ENCODE measurements at places on chromosomes 2 and 18.

DNA sequence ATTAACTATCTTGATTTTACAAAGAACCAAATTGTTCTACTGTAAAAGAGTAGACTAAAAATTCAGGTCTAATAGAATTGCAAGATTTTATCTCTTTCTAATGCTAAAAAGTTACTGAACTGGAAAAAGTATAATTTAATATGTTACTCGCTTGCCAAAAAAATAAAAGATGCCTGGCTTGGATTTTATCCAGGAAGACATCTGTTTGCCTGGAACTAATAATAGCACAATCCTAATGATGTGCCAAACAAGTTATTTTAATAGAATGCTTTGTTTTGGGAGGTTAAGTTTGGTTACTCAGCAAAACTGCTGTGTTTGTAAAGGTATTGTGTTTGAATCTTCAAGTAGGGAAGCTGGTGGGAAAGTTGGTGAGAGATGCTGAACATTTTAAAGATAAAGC is 19.4 kb upstream of the ZSWIM2 start:
- DNase-seq = no peak

DNA sequence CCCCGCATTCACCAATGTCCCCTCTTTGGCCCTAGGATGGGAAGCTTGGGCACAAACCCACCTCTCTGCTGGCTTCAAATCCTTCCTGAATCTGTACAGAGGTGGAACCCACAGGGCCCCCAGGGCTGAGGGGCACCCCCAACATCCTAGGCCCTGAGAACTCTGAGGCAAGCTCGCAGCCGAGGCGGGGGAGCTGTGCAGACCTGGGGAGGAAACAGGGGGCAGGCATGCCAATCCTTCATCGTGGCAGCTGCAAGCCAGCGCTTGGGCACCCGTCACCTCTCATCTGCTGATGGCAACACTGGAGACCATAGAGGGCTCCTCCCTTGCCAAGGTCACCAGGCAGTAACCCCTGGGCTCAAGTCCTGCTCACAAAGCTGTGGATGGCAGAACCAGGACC is 10.8 kb downstream of the ECEL1 start:
- no peak for DNase-seq

GRCh38 chr2:176160251-176160985 is 3.3 kb downstream of the HOXD3 start:
- DNase-seq = no peak

DNA sequence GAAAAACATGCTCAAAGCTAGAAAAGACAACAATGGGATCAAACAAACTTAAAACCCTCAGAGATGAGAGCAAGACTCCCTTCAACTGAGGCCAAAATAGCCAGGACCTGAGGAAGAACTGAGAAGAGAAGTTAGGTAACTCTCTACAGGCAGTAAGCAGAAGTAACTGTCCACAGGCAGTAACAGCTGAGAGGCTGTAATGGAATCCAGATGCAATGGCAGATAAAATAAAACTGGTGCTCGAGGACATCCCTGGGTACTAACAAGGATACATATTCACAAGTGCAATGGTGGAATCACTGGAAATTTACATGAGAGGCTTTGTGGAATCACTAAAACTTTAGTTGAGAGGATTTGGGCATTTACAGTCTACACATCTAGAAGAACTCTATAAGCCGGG is 30.4 kb upstream of the C2orf66 start:
- DNase-seq = no peak

DNA sequence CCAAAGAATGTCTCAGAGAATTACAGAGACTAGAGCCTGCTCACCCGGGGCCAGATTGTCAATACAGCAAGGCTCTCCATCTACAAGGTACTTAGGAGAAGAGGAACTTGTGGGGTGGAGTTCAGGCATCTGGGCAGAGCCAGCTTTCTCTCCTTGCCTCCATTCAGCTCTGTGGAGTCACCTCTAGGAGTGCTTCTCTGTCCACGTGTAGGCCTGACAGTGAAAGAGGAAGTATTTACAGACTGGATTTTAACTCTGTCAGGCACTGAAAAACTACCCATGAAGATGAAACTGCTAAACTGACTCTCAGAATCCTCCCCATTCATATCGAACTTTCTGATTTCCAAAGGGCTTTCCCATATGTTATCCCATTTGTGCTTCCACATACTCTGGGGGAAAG is 315.6 kb downstream of the SETBP1 start:
- DNase-seq = no peak

- no peak for DNase-seq
These were observed 187.7 kb downstream of the LOXHD1 start for GRCh38 chr18:46469186-46469915.

DNA sequence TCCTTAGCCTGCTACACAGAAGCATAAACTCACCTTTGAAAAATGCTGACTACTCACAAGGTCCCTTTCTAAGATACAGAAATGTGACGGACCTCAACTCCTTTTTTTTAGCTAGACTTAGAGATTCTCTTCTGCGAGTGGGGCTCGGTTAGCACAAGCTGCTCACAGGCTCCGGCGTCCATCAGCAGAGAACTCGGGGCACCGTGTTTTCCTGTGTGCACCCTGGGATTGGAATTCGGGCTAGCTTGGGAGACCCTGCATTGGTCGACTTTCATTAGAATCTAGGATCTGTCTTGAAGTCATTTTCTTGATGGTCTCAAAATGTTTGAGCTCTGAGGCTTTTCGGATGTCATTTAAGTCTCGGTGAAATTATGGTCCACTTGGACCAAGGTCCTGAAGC is 191.2 kb downstream of the GBX2 start:
- no peak for DNase-seq

GRCh38 chr2:96866586-96866985 is 3.3 kb downstream of the SEMA4C start:
- DNase-seq = no peak

DNA sequence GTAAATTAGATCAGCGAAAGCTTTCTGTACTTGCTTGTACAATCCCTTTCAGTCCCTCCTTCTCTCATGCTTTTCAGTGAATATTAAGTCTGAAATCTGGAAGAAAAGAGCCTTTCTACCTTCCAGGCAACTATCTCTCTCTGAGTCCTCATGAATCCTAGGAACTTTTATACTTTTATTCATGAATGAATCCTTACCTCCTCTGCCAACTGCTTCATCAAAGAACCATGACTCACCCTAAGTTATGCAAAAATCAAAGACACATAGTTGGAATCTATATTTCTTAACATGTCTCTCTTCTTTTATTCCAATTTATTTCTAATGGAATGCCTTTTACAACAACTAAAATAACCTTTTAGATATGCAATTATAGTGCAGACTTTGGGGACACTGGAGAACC is 394.2 kb downstream of the CLIP4 start:
- DNase-seq = no peak

GRCh38 chr2:136028001-136028400 is 42.6 kb upstream of the DARS1 start:
- DNase-seq = no peak

DNA sequence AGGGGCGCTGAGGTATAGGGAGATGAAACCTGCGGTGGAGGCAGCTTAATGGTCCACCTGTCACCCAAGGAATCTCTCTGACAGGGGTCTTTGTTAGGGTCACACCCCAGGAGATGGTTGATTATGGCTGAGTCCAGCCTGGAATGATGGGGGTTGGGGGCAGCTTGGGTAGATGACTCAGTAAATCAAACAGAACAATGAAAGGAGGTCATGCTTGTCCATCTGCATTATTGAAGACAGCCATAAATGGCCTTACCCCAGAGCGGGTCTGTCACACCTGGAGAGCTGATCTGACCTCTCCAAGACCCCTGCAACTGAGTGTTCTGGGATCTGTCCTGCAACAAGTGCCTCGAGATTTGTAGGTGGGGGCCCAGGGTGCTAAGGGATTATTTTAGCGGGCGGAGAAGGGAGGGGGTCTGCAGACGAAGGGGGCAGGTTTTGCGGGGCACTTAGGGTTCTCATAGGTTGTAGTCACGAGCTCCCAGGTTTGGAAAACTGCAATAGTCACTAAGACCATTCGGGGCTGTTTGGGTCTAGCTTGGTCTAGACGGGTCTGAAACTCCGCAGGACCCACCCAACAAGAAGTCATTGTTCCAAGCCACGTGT is 771 bp upstream of the IGFBP2 start:
- no peak for DNase-seq

DNA sequence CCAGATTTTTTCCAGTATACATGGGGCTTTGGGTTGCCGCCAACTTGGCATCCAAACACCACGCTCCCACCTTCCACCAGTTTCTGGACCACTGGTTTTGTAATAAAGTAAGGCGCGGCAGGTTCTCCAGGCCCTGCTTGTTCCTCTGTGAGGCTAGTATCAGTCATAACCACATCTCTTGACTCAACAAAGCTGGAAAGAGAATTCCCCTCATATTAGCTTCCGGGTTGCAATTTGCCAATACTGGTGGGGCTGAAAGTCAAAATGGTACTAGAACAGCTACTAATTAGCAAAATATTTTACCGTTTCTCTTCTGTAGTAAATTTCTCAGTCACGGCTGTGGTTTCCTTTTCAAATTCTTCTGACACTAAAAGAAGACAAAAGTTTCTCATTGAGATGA is 25.0 kb downstream of the TTN start:
- no peak for DNase-seq

GRCh38 chr2:234257859-234258561 is 207.5 kb downstream of the SPP2 start:
- no peak for DNase-seq

- no peak for DNase-seq
These were observed 57.9 kb downstream of the TLK1 start for GRCh38 chr2:171102802-171103201.

DNA sequence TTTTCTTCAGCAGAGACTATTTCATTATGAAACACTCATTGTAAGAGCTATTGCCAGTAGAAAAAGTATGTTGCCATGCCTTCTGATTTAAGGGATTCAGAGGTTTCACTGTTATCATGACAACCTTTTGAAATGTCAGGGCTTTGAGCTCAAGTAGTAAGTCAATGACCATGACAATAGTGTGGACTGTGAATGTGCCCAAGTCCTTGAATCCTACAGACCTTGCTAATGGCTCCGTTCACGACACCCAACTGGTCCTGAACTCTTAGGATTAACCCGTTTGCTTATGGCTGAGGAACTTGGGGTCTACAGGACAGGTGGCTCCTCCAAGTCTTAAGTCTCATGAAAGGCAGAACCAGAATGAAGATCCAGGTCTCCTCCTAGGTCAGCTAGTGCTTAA is 17.6 kb upstream of the KIDINS220 start:
- no peak for DNase-seq

DNA sequence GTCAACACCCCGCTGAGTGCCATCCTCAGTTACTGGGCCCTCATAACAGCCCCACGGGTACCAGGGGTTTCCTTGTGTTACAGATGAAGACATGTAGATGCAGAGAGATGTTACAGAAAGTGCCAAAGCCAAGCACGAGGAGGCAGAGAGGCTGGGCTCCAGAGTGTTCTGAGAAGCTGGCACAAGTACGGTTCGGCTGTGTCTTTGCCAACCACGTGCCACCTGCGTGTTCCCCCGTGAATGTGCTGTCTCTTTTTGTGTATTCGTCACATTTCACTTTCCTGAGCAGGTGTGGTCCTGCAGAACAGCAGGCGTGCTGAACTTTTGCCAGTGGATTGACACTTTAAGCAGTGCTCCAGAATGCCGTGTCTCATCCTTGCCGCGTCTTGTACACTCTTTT is 124.6 kb downstream of the NCK2 start:
- no peak for DNase-seq

- DNase-seq = no peak
These were observed 37.4 kb upstream of the RAPGEF4 start for GRCh38 chr2:172698041-172698863.

DNA sequence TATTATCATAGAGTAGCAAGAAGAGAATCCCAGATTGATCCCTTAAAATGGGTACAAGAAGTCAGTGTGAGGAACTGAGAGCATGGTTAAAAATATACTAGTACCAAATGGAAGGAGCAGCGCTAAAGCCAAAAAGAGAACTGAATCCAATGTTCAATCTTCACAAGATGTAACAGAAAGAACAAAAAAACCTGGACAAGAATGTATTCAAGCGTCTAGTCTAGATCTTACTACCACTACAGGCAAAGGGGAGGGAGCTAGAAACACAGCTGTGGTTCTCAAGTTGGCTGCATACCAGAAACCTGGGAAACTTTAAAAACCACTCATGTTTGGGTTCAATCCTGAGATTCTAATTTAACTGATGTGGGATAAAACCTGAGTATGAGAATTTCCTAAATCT is 57.5 kb downstream of the PIAS2 start:
- no peak for DNase-seq

DNA sequence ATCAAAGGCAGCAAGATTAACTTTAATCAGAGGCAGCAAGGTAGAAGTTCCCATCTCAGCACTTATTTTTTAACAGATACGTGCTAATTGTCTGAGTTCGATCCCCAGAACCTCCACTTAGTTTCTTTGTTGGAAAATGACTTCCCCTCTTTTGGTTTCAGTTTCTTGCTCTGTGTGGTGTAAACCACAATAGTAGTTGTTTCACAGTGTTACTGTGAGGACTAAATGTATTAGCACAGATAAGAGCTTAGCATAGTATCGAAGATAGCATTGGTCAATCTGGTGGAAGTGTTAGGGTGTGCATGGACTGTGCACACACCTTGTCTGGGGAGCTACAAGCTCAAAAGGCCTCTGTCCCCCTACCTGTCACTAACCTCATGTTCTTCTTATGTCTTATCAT is 988.3 kb upstream of the GYPC start:
- no peak for DNase-seq

DNA sequence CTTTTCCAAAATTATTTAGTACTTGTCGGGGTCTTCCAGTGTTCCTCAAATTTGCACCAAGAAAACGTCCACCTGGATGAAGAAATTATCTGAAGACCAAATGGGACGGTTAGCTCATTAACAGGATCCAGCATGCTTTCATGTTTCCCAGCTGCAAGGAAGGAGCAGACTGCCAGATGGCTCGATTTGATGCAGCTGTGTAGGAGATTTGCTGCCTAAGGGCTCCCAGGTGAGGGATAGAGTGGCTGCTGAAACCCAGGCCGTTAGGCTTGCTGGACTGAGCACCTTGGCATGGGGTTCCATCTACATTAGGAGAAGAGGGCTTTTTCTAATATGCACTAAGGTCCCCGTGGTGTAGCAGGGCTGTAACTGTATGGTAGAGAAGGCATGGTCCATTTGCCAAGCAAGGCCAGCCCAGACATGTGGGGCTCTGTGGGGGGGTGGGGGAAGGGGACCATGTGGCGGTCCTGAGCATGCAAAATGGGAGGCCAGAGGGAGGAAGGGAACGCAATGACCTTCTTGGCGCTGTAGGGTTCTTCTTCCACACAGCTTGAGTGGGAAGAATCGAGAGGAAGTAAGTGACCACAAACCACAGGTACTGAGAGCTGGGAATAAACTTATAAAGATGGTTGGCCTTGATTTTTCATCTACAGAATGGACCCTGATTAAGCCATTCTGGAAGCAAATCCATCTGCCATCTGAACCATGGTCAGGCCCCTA is 144.0 kb downstream of the TMEM163 start:
- DNase-seq = no peak

DNA sequence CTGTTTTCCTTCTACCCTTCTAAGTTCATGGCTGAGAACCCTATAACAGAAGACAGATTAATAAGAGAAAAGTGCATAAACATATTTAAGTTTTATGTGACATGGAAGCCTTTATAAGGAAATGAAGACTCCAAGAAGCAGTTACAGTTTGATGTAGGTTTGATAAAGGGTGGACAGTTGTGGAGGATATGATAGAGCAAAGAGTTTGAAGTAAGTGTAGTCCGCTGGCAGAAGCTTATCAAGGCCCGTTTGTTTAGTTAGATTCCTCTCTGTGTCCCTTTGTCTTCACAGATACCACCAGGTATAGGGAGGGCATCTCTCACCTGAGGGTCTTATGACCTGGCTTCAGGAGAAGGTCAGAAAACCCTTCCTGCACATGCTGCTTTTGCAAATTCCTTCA is 10.4 kb upstream of the CASP8 start:
- no peak for DNase-seq

- no peak for DNase-seq
These were observed 418.3 kb downstream of the LPIN1 start for GRCh38 chr2:12164689-12165088.

GRCh38 chr2:2876331-2877221 is 501.0 kb downstream of the EIPR1 start:
- DNase-seq = no peak
